ENCODE measurements at places on chromosomes 2 and 18.

GRCh38 chr18:13054336-13054735 lies 63.2 kb downstream of the CEP192 start:
- DNase-seq = no peak

DNA sequence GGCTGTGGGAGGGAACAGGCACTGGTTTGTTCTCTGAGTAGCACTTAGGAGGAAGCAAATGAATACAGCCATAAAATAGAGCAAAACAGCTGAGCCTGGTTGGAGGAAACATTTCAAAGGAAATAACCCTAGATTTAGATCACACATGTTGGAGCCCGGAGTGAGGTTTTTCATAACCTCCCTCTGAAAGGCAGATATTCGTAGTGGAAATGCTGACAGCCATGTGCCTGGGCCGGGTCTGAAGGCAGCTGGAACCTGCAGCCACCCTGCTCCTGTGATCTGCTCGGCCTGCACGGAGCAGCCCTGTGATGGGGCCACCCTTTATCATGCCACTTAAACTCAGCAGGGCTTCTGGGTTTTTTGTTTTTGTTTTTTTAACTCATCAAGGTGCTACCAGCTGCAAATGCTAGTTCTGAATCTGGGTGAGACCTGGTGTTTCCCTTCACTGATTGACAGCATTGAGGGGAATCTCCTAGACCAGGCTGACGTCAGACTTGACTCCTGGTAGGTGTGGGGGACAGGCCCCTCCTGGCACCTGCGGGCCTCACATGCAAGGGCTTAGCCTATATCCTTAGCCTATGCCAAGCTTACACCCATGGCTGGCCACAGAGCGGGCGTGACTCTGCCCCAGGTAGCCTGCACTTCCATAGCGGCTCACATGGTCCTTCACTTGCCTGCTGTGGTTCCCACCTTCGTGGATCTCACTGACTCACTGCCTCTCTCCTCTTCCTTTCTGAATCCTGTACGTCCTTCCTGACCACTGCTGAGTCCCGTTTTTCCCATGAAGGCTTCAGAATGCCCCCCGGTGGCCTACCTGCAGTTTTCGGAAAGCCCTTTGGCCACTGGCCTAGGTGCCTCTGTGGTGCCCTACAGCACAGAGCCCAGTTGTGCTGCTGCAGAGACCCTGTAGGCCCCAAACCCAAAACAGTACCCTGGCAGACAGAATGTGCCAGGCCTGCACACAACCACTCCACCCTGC lies 217.3 kb downstream of the SEPTIN10 start:
- DNase-seq = no peak

DNA sequence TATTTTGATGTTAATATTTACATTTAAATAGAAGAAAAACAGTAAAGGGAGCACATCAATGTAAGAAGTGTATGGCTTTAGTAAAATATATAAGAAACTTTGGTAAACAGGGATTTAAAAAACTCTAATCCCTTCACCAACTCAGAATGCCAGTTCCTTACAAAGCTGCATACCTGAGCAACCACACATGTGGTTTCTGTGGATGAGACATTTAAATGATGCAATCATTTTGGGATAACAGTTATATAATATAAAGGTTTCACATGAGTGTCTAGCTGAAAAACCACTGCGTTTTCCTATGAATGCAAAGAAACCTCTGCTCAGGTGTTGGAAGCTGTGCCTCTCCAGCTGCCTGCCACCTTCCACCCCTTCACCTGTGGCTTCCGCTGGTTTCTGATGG lies 209.1 kb upstream of the REV1 start:
- DNase-seq = no peak

DNA sequence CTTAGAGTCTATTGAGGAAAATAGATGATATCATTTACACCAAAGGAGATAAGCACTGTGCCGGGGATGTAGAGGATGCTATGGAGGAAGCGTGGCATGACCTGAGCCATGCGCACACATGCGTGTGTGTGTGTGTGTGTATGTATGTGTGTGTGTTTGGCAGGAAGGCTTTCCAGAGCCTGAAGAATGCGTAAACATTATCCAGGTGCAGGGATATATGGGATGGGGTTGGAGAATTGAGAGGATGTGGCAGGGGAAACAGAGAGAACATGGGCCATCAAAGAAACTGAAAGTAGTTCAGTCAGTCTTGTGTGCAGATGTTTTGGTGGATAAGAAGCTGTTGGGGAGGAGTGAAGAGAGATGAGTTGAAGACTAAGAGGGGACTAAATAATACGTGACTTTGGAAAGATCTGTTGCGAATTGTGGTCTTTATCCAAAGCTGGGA lies 9.3 kb upstream of the STAT1 start:
- DNase-seq = no peak

DNA sequence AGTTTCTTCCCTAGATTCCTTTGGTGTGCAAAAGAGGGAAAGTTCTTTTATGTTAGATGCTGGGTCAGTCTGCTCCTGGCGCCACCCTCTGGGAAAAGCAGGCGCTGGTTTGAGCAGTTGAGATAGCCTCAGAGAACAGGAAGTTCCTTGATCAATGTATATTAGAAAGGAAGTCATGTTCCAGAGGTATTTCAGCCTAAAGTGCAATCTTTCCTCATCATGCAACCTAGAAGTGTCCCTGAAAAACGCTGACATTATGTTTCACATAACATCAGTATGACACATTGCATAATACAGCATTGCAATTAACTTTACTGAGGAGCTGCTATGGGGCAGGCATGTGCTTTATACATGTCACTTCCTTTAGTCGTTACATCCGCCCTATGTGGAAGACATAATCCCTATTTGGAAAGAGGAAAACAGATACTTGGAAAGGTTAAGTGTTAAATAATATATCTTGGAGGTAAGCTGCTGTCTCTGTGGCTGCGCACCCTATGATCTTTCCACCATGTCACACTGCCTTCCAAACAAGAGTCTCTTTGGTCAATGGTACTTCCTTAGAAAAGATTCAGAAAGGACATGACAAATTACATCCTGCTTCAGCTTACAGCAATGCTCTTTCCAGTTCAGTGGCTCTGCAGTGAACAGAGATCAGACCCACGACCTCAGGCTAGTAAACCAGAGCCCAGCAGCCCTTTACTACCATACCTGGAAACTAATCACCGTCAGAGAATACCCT lies 369.7 kb downstream of the RAD51AP2 start:
- DNase-seq = no peak

GRCh38 chr2:5064687-5065086 lies 627.5 kb upstream of the SOX11 start:
- DNase-seq = no peak

DNA sequence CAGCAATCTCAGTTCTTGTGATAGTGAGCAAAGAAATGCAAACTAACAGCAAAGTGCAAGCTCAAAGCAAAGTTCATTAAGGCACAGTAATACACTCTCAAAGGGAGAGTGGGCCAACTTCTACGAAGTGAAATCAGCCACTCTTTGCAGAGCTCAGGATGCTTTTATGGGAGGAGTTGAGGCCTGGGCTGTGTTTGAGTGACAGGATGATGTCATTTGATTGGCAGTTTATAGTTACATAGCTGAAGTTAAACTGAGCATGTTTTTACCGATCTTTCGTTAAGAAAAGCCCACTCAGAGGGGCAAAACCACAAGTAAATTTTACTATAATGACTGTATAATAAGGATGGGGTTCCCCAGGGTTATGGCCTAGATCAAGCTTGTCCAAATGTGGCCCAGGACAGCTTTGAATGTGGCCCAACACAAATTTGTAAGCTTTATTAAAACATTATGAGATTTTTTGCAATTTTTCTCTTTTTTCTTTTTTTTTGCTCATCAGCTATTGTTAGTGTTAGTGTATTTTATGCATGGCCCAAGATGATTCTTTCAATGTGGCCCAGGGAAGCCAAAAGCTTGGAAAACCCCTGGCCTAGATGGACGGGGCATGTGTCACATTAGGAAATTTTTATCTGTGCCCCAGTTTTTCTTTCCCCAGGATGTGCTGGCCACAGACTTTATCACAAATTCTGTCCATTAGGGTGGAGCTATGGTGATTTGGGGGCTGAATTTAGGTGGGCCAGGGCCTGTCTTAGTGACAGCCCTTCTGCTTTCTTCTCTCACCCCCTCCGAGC lies 8.3 kb upstream of the DNAH7 start:
- no peak for DNase-seq

DNA sequence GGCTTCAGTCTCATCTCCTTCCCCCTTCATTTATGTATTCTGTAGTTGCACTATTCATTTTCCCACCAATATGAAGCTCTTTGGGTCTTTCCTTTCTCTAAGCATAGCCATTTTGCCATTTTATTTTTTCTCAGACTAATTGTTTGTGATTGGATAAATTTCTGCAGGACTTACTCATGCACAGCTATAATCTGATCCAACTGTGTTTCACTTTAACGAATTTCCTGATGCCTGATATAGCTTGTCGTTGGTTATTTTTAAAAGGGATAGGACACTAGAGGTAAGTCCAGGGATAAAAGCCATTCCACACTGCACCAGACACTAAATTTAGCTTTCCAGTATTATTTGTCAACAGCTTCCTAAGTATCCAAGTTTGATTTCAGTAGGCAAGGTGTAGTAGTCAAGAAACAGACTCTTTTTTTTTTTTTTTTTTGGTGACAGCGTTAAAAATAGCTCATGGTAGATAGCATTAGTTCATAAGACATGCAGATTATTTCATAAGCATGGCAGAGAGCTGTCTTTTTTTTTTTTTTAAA lies 17.4 kb downstream of the ASB18 start:
- DNase-seq = no peak

- no peak for DNase-seq
Measured at GRCh38 chr2:172599947-172600346, 44.1 kb downstream of the PDK1 start.

GRCh38 chr2:215949991-215950404 lies 63.4 kb downstream of the MREG start:
- no peak for DNase-seq

- DNase-seq = no peak
Measured at GRCh38 chr2:187842978-187843847, 289.0 kb upstream of the TFPI start.

GRCh38 chr2:189951791-189952535 lies 110.6 kb downstream of the MSTN start:
- DNase-seq = no peak

DNA sequence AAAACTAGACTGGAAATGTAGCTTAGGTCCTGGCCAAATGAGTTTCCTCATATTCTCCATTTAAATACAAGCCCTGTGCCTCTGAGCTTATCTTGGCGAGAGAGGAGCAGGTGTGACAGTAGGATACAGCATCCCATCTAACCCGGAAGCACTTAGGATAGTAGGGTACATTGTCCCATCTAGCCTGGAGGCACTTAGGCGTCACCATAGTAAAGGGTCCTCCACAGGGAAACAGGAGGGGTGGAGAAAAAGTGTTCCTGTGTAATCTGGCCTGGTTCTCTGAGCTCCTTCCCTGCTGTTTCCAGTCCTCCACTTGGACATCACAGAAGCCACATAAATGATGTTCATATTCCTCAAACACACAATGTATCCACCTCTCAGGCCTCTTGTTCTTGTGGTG lies 301.4 kb downstream of the GALR1 start:
- DNase-seq = no peak

DNA sequence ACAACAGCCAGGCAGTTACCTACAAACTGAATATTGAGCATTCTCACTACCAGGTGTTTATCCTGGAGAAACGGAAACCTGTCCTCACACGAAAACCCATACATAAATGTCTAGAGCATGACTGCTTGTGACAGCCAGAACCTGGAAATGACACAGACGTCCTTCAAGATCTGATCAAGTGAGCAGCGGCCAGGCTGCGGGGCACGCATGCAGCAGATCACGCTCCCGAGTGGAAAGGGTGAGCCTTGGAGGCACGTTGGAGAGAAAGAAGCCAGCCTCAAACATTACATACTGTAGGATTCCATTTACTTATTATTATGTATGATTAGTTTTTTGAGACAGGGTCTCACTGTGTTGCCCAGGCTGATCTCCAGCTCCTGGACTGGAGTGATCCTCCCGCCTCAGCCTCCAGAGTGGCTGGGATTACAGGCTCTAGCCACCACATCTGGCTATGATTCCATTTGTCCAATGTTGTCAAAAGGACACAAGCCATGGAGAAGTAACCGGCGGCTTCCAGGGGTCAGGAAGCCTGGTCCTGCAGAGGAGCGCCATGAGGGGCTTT lies 22.9 kb upstream of the STK25 start:
- DNase-seq = no peak

GRCh38 chr2:48248251-48248933 lies 281.6 kb upstream of the STON1 start:
- no peak for DNase-seq

DNA sequence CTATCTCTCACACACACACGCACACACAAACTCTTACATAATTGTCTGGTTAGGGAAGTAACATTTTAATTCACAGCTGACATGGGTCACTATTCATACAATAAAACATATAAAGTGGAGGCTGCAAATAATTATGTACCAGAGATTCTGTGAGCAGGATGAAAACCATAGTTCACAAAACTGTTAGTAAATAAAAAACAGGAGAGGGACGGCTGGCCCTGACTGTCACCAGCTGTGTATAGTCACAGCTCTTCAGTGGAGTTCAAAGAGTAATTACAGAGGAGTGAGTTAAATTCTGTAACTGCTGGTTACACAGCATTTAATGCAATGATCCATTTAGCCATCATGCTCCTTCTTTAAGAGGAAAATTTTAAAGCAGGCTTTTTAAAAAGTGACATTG lies 76.9 kb downstream of the NRXN1 start:
- DNase-seq = no peak

DNA sequence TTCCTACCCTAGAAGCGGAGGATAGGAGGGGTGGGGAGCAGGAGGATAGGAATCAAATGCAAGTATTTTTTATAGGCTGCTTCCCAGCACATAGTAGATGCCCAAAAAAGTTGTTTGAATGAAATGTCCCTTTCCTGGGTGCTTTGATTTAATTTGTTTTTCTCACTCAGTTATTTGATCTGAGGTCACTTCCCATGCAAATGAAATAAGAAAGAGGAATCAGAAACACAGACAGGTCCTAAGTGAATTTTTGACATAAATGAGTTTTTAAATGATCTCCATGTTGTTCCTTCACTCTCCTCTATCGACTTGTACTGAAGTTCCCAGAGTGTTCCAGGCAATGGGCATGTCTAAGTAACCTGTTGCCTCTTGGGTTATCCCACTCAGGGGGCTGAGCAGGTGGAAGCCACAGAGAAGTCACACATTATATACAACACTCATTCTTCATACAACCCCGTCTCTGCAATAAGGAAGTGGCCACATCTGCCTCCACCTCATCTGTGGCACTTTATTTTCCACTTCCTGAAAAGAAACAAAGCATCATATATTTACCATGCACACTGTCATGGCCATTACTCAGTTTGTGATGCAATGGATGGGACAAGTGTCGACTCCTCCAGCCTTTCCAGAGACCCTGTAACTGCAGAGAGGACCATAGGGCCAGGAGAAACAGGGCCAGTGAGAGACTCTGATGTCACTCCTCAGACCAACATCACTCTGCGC lies 81.9 kb upstream of the ZNF397 start:
- DNase-seq = no peak

DNA sequence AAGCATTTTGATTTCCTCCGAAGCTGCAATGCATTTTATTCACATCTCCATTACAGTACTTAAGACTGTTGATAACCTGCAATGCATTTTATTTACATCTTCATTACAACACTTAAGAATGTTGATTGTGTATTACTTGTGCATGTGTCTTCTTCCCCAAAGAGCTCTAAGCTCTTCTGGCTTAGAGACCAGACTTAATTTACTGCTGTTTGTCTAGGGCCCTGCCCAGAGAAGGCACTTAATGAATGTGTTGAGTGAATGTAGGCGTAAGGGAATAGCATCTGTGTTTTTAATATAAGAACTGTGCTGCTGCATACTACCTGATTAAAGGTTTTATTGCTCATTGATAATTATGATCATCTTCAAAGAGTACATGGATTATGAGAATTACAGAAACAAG lies 295.6 kb downstream of the ZNF385B start:
- DNase-seq = no peak
